ENCODE measurements at places on chromosomes 5 and 9. TPM values are rescaled to one million over a fixed set of nuclear protein-coding genes. Genes with fewer than 3 reads are reported as not detected.

DNA sequence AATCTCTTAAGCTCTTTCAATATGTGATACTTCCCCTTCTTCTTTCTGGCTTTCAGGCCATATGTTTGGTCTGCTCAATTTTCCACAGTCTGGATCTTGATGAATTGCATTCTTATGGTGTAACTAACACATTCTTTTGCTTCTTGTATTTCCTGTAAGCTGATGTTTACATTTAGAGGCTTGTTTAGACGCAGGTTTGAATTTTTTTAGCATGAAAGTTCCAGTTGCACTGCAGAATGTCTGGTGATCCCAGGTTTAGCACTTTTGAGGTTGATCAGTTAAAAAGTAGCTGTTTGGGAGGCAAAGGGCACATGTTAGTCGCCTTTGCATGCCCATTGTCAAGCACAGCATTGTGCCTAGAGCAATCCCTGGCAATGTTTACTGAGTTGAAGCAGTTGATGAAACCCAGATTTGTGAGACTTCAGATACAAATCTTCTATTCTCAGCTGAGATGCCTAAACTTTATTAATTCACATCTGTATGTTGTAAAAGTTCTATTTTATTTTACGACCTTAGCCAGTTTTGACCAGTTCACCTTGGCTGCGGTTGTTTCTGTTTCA lies 59.6 kb upstream of the SPATA31C2 start:
- no peaks in the 10 kb centered on the region for H3K27me3 ChIP-seq
- peak overlapping the region; percentile 87 for H3K27ac ChIP-seq
- no peaks in the 10 kb centered on the region for H3K36me3 ChIP-seq
- H3K4me3 ChIP-seq = peak overlapping the region; percentile 43
- DNase-seq = peak; percentile 94
- peaks cover 22% of the 10 kb centered on the region for H3K4me1 ChIP-seq

DNA sequence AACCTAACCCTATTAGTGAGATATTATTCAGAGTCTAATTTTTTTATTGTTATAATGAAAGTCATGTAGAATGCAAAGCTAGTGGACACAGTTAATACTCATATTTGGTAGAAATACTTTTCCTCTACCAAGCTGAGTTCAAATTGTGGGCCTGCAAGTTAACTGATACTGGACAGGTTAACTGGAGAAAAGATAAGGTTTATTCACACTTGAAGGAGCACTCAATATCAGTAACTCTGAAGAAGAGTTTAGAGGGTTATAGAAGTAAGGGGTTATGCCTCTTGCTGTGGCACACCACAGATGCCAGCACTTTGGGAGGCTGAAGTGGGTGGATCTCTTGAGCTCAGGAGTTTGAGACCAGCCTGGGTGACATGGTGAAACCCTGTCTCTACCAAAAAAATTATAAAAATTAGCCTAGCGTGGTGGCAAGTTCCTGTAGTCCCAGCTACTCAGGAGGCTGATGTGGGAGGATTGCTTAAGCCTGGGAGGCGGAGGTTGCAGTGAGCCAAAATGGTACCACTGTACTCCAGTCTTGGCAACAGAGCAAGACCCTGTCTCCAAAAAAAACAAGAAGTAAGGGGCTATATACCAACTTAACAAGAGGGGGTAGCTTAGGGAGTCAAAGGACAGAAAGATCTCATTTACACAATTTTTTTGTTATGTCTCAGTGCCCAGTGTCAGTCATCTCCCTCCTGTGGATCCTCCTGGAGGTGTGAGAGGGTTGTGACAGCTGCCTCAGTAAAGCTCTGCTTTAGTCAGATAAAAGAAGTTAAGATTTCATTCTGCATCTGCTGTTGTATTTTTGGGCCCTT lies 121.2 kb upstream of the GRHPR start:
- H3K27me3 ChIP-seq = no peaks in the 10 kb centered on the region
- no peak overlapping the region for H3K27ac ChIP-seq
- peaks cover 4% of the 10 kb centered on the region for H3K4me1 ChIP-seq
- no peak overlapping the region for H3K4me3 ChIP-seq
- H3K36me3 ChIP-seq = no peaks in the 10 kb centered on the region
- DNase-seq = no peak

GRCh38 chr9:8694983-8695588 lies 895.5 kb upstream of the DMAC1 start:
- no peaks in the 10 kb centered on the region for H3K4me1 ChIP-seq
- no peaks in the 10 kb centered on the region for H3K36me3 ChIP-seq
- no peak for DNase-seq
- H3K27ac ChIP-seq = no peak overlapping the region
- no peak overlapping the region for H3K4me3 ChIP-seq
- H3K27me3 ChIP-seq = no peaks in the 10 kb centered on the region

- no peaks in the 10 kb centered on the region for H3K36me3 ChIP-seq
- H3K27ac ChIP-seq = no peak overlapping the region
- peaks cover 16% of the 10 kb centered on the region for H3K27me3 ChIP-seq
- H3K4me3 ChIP-seq = no peak overlapping the region
- no peak for DNase-seq
Observed at GRCh38 chr5:675111-675870, 17.9 kb downstream of the TPPP start.

DNA sequence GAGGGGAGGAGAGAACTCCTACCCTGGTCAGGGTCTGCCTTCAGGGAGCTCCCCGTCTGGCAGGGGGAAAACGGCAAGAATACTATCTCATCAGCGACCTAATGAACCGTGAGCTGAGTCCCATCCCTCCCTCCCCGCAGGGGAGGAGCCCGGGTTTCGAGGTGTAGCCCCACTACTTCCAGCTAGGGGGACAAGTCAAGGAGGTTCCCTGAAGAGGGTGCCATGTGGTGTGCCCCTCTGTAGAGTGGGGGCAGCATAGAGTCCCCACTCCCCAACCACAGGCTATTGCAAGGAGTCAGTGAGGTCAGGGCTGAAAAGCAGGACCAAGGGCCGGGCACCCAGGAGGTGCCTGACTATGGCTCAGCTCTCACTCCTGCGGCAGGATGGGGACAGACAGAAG lies 50.9 kb upstream of the RXRA start:
- peaks cover 13% of the 10 kb centered on the region for H3K27me3 ChIP-seq
- H3K4me1 ChIP-seq = no peaks in the 10 kb centered on the region

DNA sequence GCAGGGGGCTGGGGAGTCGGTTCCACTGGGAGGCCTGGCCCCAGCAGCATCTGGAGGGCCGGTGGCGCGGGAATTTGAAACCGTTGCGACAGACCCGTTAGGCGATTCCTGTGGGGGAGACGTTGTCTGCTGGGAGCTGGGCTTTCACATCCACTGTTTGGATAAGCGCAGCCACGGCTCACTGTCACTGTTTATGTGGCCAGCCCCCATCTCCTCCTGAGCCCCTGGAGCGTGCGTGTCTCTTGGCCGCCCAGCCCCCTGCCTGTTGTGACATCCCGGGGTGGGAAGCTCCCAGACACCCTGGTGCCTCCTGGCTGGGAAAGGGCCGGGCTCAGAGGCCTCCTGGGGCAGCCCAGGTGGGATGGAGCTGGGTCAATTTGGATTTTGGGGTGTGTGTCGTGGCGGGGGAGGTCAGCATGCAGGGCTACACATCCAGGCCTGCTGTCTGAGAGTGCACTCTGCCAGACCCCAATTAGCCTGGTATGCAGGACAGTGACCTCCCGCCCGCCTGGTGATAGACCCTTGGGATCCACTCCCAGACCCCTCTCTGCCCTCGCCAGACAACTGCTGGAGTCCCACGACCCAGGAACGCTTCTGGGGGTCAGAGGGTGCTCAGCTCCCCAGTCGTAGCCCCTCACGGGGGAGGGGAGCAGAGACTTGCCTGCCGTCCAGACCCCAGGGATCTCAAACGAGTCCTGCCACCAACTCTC lies 62.0 kb upstream of the RNU6ATAC start:
- H3K4me1 ChIP-seq = no peaks in the 10 kb centered on the region
- no peak for DNase-seq
- no peaks in the 10 kb centered on the region for H3K36me3 ChIP-seq
- H3K27ac ChIP-seq = no peak overlapping the region
- peaks cover 6% of the 10 kb centered on the region for H3K27me3 ChIP-seq

GRCh38 chr5:88693071-88693932 lies 189.7 kb downstream of the MEF2C start:
- DNase-seq = no peak
- H3K27me3 ChIP-seq = peaks cover 37% of the 10 kb centered on the region
- H3K27ac ChIP-seq = peak overlapping the region; percentile 17
- H3K4me1 ChIP-seq = peaks cover 20% of the 10 kb centered on the region

GRCh38 chr9:127961613-127962155 lies 19.1 kb downstream of the EEIG1 start:
- H3K36me3 ChIP-seq = no peaks in the 10 kb centered on the region
- peaks cover 24% of the 10 kb centered on the region for H3K4me1 ChIP-seq
- H3K27me3 ChIP-seq = no peaks in the 10 kb centered on the region
- no peak overlapping the region for H3K27ac ChIP-seq
- no peak overlapping the region for H3K4me3 ChIP-seq

- peaks cover 13% of the 10 kb centered on the region for H3K4me1 ChIP-seq
- H3K27me3 ChIP-seq = peaks cover 13% of the 10 kb centered on the region
- no peak overlapping the region for H3K27ac ChIP-seq
- peak; percentile 64 for DNase-seq
- peak overlapping the region; percentile 55 for H3K4me3 ChIP-seq
- H3K36me3 ChIP-seq = no peaks in the 10 kb centered on the region
Observed at GRCh38 chr9:95494416-95495371, 22.1 kb downstream of the PTCH1 start.

- H3K27ac ChIP-seq = no peak overlapping the region
- no peaks in the 10 kb centered on the region for H3K36me3 ChIP-seq
- peaks cover 23% of the 10 kb centered on the region for H3K27me3 ChIP-seq
- H3K4me3 ChIP-seq = no peak overlapping the region
- H3K4me1 ChIP-seq = no peaks in the 10 kb centered on the region
Observed at GRCh38 chr5:132008163-132008473, 3.3 kb downstream of the ACSL6 start.

GRCh38 chr5:150412319-150413175 lies at the start of gene CD74:
CD74 (minus strand) TSS chr5:150412910; CDS start chr5:150412749, 161 bp downstream.
- no peaks in the 10 kb centered on the region for H3K4me1 ChIP-seq
- H3K36me3 ChIP-seq = no peaks in the 10 kb centered on the region
- H3K27me3 ChIP-seq = no peaks in the 10 kb centered on the region
- no peak for DNase-seq
- H3K4me3 ChIP-seq = no peak within 1 kb of the TSS

DNA sequence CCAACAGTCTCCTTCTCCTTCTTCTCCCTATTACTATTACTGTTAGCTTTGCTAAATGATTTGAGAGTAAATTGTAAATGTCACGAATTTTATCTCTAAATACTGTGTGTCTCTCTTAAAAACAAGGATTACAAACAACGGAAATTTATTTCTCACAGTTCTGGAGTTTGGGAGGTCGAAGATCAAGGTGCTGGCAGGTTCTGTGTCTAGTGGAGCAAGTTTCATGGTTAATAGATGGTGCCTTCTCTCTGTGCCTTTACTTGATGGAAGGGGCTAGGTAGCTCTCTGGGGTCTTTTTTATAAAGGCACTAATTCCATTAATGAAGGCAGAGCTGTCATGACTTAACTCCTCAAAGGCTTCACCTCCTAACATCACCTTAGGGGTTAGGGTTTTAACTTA lies 237.9 kb downstream of the MAN2A1 start:
- no peak overlapping the region for H3K27ac ChIP-seq
- H3K36me3 ChIP-seq = no peaks in the 10 kb centered on the region
- H3K27me3 ChIP-seq = no peaks in the 10 kb centered on the region

DNA sequence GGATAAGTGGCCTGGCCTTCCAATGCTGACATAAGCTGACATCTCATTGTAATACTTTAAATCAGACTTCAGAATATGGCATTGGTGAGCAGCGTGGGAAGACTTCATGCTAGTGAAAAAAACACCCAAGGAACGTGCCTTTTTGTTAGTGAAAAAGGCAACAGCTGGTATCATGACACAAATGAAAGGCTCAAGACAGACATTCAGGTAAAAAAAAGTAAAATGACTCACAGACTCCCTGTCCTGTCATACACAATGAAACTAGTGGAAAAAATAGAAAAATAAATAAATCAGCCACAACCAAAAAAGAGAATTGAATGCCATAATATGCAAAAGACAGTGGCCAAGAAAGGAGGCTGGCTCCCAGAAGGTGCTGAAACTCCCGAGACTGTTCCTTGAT lies 24.4 kb upstream of the PPP1R2B start:
- H3K36me3 ChIP-seq = no peaks in the 10 kb centered on the region
- H3K27ac ChIP-seq = no peak overlapping the region
- no peak for DNase-seq
- H3K4me1 ChIP-seq = no peaks in the 10 kb centered on the region
- no peaks in the 10 kb centered on the region for H3K27me3 ChIP-seq

CDK5RAP2 gene
- total RNA-seq = 26.6 TPM

DCP2 gene
- 48.9 TPM for total RNA-seq

EGFLAM gene
- total RNA-seq = 1.1 TPM

SELENOP gene
- total RNA-seq = 11.4 TPM

PAEP gene
- total RNA-seq = 0.39 TPM

RNF180 gene
- 4.6 TPM for total RNA-seq

Measured in astrocyte (in vitro differentiated cells and primary cell).